ENCODE measurements at places on chromosomes 1 and 21. TPM values are rescaled to one million over a fixed set of nuclear protein-coding genes. Genes with fewer than 3 reads are reported as not detected.

ZBED6 gene
- 16.7 TPM for total RNA-seq

S100A8 gene
- total RNA-seq = 2.9 TPM

DNA sequence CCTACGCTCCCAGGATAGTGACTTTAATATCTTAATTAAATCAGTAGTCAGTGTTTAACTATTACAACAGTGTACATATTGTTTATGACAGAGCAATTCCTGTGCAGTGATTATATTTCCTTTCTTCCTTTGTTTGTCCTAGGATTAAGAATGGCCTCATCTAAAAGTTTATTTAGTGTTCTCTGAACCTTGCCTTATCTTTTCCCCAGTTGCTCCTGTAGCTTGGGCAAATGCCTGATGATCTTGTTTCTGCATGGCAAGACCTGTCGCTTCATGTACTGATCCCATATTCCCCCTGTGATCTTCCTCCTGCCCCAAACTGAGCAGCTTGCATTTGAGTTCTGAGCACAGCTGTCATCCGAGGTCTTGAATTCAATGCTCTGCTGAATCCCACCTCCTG lies 69.1 kb upstream of the STUM start:
- DNase-seq = no peak

HPCAL4 gene
- 27.9 TPM for total RNA-seq

GRCh38 chr1:226738421-226738994 lies 574 bp downstream of the ITPKB start:
- peak; percentile 21 for DNase-seq

GRCh38 chr1:28265577-28265976 lies 6.3 kb downstream of the SESN2 start:
- no peak for DNase-seq

CLCA2 gene
- not detected for total RNA-seq

- DNase-seq = no peak
Measured at GRCh38 chr1:219159946-219160645, 13.6 kb upstream of the LYPLAL1 start.

STUM gene
- 24.0 TPM for total RNA-seq

DNA sequence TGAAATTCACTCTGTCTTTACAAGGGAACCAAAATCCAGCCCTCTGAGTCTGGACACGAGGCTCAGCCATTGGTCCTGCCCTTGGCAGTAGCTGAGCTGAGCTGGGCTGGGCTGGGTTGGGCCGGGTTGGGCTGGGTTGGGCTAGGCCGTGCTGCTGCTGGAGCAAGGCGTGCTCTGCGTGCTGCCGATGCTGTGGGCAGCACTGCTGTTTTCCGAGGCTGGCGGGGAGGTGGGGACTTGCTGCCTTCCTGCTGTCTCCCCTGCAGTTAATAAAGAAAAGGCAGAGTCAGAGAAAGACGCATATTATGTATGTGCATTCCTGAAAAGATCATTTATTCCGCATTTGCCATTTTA lies 182.9 kb downstream of the CDC7 start:
- DNase-seq = no peak

GNAT2 gene
- not detected for total RNA-seq

- no peak for DNase-seq
Measured at GRCh38 chr1:204676043-204676442, 9.5 kb downstream of the LRRN2 start.

LCE1F gene
- total RNA-seq = not detected

CDC42 gene
- 251 TPM for total RNA-seq

DNA sequence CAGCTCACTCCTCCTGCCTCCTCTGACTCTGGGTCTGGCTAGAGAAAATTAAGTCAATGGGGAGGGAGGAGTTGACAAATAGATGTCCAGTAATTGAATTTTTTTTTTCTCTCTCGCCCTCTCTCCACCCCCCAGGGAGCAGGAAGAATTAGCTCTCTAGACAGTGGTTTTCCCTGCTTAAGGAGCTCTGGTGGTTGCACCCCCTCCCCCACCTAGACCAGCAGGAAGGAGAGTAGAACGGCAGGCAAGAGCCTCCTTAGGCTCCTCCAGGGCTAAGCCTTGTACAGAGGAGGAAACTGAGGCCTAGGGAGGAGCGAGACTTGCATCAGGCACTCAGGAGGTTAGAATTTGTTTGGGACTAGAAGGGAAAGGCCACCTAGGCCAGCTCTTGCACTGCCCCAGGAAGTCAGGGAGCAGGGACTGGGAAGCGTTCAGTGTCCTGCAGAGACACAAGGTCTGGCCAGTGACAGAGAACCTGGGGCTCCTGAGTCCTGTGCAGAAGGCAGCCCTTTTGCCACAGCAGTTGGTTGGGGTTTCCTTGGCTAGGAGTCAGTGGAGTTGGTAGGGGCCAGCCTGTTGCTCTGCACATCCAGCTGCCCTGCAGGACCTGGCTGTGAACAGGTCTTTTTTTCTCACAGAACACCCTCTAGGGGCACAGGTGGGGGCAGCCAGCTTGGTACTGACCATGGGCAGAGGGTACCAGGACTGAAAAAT lies 49.5 kb upstream of the ACOT11 start:
- DNase-seq = no peak

UBE2U gene
- not detected for total RNA-seq

GRCh38 chr1:245762396-245762910 lies 607.7 kb downstream of the KIF26B start:
- no peak for DNase-seq

FCER1A gene
- total RNA-seq = not detected

- no peak for DNase-seq
Measured at GRCh38 chr1:68377098-68377497, 72.7 kb downstream of the RPE65 start.

DNA sequence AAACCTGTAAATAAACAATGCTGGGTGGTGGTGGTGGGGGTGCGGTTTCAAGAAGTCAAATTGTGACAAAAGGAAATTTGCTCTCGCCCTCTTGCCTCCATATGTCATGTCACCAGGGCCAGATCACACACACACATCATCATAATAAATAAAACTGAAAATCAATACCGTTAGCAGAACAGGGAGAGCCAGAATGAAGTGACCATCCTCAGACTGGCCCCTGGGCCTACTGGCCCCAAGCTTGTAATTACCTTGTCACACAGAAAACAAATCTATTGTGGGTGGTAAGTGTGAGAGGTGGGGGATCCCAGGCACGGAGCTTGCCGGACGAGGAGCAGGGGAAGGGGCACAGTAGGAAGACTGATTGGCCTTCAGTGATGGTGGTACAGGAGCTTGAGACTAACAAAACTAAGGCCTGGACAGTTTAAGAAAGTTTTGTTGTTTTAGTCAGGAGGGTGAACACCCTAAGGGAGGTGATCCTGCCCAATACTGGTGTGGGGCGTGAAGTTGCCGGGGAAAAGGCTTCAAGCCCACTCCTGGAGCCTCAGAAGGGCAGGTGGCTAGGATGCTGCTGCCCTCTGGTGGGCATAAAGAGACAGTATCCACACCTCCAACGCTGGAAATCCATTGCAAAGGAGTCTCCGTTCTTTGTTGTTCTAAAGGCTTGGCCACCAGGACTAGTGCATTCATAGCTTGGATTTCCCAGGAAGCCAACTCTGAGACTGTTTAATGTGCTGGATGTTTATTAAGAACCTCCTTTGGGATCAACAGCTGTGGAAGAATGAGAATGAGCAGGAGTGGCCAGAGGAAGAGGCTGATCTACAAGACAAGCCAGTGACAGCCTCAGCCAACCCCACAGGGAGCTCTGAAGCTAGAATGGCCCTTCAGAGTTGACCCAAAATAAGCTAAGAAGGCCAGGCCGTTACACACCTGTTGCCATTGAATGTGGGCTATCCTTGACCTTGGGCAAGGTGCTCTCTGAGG lies 8.1 kb upstream of the C1orf216 start:
- peak; percentile 77 for DNase-seq

- no peak for DNase-seq
Measured at GRCh38 chr1:164618202-164618564, 59.2 kb downstream of the PBX1 start.

KIF17 gene
- 1.5 TPM for total RNA-seq

- DNase-seq = no peak
Measured at GRCh38 chr1:145997718-145998023, 1.3 kb upstream of the TXNIP start.

GRCh38 chr1:232130815-232131480 lies 499.0 kb downstream of the SIPA1L2 start:
- no peak for DNase-seq

URB1 gene
- total RNA-seq = 20.6 TPM

- DNase-seq = no peak
Measured at GRCh38 chr1:8203056-8203455, 114.9 kb upstream of the SLC45A1 start.

DNA sequence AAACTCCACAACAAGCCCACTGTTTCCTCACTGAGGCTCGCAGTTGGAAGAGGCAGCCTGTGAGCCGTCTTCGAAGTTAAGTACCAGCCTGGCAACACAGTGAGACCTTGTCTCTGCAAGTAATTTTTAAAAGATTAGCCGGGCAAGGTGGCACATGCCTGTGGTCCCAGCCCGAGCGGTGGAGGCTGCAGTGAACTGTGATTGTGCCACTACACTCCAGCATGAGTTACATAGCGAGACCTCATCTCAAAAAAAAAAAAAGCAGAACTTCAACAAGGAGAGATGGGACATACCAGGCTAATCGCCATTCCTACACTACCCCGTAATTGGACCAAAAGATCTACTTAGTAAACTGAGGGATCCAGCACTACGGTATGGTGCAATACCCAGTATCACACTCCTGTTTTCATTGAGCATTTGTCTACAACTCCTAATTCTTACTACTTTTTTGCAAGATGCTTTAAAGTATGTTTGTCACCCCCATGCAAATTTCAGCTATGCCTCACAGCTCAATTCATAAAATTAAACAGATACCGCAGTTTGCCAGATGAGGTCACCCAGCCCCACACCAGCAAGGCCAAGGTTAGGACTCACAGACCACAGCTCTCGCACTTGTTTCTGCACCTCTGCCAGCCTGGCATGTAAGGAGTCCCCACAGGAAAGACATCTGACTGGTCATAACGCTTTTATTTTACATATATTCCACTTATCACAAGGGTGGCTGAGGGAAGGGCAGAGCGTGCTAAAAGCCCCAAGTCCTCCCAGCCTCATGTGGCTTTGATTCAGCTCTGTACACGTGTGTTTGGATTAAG lies 21.0 kb downstream of the SDE2 start:
- no peak for DNase-seq

DNA sequence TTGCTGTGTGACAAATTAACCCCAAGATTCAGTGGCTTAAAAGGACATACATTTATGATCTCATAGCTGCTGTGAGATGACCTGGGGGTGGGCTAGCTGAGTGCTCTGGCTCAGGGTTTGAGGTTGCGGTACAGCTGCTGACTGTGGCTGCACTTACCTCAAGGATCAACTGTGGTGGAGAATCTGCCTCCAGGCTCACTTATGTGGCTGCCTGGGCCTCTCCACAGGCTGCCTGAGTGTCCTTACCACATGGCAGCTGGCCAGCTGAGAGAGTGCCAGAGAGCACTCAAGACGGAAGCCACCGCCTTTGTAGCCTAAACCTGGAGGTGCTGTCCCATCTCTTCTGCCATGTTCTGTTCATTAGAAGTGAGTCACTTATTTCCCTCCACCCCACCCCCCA lies 5.7 kb downstream of the LRRC71 start:
- DNase-seq = no peak

KRTAP7-1 gene
- not detected for total RNA-seq

DNA sequence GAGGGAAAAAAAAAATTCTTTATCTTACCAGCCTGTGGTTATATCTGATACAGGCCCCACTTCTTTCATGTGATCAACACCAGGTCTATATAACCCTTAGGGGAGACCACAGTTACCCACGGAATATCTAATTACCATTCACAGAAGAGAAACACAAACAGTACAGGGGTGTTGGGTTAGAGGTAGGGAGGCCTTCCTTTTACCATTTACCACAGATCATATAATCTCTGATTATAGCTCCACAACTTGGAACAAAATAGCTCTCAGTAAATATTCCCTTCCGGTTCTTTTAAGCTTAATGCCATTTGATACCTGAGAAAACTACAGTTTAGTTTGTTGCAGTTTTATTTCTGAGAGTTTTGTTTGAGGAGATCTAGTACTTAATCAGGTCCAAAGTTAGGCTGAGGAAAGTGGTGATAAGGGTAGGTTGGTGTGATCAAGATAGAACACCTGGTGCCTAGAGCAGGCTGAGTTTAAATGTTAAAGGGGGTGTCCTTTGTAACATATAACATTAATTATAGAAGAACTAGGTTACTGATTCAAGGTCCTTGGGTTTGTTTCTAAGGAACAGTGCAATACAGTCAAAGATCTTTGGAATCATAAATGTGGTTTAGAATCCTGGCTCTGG lies 14.1 kb downstream of the EPB41 start:
- DNase-seq = no peak

DNA sequence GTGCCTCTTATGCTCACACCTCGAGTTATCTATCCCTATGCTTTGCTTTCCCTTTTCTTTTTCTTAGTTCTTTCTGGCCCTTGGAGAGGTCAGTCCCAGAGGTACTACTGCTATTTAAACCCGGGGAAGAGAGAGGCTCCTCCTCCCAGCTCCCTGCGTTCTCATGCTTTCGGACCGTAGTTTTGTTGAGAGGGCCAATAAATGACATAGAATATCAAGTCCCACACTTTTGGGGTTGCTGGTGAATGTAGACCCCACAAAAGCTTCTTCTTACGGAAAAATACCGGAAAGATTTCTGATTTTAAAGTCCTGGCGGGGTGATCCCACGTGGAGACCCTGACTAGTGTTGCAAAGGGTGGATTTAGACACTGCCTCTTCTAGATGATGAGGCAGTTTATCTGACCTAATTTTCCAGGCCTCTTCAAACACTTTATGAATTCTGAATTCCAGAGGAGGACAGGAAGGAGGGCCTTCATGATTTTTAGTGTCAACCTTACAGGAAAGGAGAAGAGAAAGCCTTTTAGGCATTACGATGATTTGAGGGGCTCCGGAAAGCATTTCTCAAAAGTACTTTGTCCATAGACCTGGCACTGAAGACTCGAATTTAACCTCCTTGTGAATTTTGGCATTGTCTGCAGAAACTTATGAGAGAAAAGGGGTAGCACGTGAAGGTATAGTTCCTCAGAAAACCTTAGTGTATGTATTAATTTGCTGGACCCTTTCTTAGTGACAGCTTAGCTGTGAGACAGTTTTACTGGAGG lies 694 bp downstream of the TMEM167B start:
- no peak for DNase-seq

PLEKHN1 gene
- not detected for total RNA-seq

GRCh38 chr1:206472454-206472853 lies 2.2 kb downstream of the IKBKE start:
- no peak for DNase-seq

BRINP3 gene
- total RNA-seq = 33.2 TPM

SOAT1 gene
- 10.0 TPM for total RNA-seq

DNA sequence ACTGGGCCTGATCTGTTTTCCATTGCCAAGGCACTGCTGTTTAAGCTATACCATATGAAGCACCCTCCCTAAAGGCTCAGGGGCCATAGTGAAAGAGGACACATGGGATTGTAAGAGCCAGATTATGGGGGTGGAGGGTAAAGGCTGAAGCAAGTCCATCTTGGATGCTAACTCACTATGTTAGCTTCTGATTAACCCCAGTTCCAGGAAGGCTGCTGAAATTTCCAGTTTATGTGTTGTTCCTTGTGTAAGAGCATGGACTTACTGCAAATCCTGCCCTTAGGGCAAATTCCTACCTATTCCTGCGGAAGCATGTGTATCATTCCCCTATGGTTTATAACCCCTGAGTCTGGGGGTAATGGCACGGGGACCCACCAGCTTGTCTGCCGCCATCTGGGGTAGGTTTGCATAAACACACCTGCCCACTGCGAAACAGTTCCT lies 91.8 kb upstream of the SERBP1 start:
- no peak for DNase-seq

- DNase-seq = no peak
Measured at GRCh38 chr1:23529146-23530086, 1.6 kb downstream of the E2F2 start.

TNFRSF8 gene
- total RNA-seq = 0.54 TPM

- DNase-seq = no peak
Measured at GRCh38 chr1:117842408-117843170, 86.8 kb downstream of the GDAP2 start.

Data from cerebellum (tissue), 4 donors.